Stimulated activated CD8-positive, alpha-beta memory T cell treated with anti-CD3 and anti-CD28 coated beads, Interleukin-12 subunit alpha, Interleukin-12 subunit beta, amount 100 ng/mL, for 1 hour (primary cell): ENCODE measurements at places on chromosomes 2 and 18.

- no peak for DNase-seq
These were observed 296.2 kb upstream of the NRP2 start for GRCh38 chr2:205386109-205386508.

DNA sequence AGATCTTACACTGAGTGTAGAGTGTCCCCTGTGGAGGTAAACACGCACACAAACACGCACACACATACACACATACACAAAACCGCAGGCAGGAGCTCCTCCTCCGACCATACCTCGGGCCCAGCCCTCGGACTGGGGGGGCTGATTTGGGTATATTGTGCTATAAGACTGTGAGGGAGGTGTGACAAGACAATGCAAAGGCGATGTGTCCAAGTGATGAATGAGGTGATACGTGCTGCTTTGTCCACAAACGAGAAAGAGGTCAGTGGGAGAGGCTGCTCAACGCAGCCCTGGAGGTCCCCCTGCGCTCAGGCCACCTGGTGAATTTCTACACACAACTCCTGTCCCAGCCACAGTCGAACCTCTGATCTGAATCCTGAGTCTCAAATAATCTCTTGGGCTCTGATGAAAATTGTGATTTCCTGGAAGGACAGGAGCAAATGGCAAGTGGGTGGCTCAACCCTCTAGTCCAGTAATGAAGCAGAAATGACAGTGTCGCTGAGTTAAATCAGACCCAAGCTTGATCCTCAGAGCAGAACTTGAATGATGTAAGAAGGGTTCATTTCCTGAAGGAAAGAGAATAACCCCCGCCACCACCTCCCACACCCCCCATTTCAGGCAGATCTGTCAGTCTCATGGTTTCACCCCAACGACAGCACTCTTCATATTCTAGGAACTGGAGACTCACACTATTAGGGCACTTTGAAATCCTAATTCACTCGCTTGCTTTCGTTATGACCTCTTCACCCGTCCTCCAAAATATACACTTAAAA, 48.9 kb upstream of the ASXL2 start:
- no peak for DNase-seq

DNA sequence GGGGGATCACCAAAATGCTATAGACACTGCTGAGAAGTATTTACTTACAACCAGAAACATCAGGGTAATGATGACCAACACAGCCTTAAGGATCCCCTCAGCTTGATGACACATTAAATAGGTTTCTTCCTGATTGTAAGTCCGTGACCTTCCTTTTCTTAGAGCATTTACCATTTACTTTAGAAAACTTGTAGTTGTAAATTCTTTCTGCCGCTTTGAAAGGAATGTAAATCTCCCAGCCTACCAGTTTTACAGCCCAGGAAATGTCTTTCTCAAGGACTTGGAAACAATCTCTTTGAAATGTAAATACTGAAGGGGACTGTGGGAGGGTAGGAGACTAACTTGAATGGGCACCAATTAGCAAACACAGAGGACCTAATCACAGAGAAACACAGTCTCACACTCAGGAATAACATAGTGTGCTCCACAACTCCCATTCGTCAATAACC, 278.6 kb downstream of the DSC3 start:
- DNase-seq: no peak

DNA sequence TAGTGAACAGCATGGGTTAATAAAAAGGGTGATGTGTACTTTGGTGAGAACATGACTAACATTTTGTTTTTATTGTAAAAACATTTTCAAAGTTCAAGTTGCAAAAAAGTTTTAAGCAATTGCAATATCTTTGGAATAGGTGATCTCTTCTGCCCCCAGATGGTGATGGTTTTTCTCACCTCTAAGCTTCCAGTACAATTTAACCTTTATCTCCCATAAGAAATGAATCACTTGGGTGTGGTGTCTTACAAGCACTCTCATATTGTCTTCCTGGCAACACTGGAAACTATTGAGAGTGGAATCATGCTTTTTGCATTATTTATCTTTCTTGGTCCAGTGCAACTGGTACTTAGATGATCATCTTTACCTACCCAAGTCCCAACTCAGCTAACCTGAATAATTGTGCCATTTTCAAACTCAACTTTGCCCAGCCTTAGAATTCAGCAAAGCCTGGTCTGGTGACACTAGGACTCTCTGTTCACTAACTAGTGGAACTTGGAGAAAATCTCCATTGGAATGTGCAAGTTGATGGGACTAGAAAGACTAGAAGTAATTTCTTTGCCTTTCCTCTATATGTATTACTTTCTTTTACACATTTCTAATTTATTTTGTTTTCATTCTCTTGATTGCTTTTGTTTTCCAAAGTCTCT, 964.7 kb upstream of the ZEB2 start:
- DNase-seq: no peak

DNA sequence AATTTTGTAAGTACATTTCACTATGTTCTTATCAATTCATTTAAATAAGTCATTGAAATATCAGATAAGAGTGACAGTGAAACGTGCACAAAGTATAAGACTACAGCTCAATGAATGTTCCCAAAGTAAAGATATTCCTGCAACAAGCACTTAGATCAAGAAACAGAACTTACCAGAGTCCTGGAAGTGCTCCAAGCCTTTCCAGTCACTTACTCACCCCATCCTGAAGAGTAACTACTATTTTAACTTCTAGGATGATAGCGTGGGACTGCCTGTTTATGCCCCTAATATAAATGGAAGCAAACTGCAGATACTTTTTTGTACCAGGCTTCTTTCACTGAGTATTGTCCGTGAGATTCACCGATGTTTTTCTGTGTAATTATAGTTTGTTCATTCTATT, 768.9 kb downstream of the SLC4A3 start:
- no peak for DNase-seq

DNA sequence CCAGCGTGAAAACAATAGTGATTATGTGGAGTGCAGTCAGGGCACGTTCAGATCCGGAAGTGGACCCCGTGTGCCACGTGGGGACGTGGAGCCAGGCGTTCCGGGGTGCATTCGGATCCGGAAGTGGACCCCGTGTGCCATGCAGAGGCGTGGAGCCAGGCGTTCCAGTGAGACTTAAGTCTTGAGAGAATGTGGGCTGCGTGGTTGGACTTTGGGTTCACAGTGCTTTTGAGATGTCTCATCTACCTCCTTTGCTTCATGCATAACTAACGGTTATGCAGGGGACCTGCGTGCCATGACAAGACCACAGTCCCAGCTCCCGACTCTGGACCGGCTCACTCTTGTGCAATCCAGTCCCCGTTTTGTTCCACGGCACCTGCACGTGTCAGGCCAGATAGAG, 28.8 kb downstream of the CTDP1 start:
- no peak for DNase-seq

- DNase-seq: no peak
These were observed 36.3 kb downstream of the ZNF516 start for GRCh38 chr18:76458522-76459311.

DNA sequence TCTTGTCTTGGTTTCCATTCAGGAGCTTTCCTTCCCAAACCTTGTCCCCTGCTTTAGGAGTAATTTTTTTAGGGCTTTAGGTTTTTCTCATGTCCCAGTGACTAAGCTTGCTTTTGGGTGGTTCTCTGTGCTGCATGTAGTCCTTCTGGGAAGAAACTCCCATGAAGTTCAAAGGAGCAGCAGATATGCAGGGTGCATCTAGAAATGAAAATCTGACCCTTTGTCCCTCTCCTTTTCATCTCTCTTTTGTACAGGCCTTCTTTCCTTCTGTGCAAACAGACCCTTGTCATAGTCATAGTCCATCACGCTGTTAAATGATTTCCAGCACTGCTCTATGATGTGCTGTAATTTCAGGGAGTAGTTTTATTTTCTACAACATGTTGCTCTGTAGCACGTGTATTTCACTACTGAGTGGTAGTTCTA, 20.4 kb downstream of the FMNL2 start:
- no peak for DNase-seq

DNA sequence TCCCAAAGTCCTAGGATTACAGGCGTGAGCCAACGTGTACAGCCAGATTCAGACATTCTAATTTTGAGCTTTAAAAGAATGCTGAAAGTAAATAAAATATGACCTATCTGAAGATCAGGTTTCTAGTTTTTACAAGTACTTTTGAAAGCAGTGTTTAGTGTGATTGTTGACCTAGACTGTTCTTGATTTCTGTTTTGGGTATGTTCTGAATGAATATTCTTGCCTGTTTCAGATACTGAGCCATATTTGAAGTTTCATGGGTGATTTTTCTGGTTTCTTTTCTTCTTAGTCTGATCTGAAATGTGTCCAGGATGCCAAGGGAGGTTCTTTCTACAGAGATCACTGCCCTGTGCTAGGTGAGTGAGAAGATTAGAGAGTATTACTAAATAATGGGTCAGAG, 37.2 kb downstream of the MIB1 start:
- no peak for DNase-seq

GRCh38 chr2:224894356-224894755, 147.9 kb downstream of the DOCK10 start:
- no peak for DNase-seq

GRCh38 chr18:32511147-32511546, 40.5 kb upstream of the GAREM1 start:
- no peak for DNase-seq

DNA sequence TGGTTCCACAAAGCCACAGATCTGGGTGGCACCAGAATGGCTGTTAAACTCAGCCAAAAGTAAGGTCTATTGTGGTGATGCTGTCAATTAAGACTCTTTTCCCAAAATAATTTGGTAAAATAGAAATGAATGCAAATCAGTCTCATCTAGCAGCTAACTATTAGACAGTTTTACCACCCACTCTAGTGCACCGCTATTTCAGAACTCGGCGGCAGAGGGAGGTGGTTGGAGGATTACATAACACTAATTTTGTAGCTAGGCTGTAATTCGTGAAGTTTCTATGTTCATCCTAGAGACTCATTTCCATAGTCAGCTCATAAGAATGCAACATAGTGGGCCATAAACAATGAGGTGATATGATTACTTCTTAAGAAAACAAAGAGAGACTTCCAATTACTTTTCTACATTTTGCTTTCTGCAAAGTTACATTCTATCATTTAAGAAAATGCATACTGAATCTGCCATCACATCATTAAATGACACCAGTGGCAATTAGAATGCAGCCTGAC, 413.8 kb downstream of the FBXO15 start:
- no peak for DNase-seq

GRCh38 chr18:58195278-58195765, 151.3 kb downstream of the NEDD4L start:
- DNase-seq: no peak

DNA sequence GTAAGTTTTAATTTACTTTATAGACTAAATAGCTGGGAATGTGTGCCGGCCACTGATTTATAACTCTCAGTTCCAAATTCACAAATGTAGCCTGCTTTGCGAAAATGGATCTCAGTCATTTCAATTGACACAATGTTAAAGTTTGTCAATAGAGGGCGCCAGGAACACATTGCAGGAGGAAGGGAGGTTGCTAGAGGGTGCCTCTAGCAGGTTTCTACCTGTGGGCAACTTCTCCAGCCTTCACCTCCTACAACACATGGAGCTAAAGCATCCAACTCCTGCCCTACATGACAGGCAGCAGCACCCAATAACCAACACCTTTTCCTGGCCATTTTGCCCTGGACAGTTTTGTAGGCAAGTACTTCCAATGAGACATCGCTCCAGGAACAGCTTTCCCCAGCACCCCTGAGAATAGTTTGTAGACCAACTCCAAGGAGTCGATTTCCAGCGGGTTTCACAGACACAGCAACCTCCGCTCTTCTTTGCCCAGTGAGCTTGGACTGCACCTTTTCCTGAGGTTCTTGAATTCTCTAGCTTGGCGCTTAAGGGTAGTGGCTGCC, 784.8 kb upstream of the CDH2 start:
- no peak for DNase-seq

GRCh38 chr2:165462443-165462842, 7.1 kb upstream of the CSRNP3 start:
- DNase-seq: no peak

DNA sequence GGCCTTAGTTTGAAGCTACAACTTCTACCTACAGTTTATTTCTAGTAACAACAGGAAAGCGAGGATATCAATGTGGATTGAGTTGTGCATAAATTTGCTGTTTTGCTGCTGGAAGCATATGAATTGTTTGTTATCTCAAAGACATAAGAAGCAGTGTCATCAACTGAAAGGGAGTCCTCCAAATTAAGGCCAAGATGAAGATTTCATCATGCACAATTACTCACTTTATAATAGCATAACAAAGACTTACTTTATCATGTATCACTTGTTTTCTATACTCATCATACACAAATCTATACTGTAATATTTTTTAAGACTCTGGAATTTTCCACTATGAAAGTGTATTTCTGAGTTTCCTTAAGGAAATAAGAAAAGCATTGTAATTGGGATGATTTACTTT, 136.1 kb upstream of the FANCL start:
- no peak for DNase-seq

GRCh38 chr2:203909261-203909967, 27.1 kb upstream of the ICOS start:
- DNase-seq: no peak

- no peak for DNase-seq
These were observed 74.2 kb downstream of the LYPD6B start for GRCh38 chr2:149112713-149113112.

- DNase-seq: no peak
These were observed 2.7 kb downstream of the COLEC11 start for GRCh38 chr2:3597567-3597966.

DNA sequence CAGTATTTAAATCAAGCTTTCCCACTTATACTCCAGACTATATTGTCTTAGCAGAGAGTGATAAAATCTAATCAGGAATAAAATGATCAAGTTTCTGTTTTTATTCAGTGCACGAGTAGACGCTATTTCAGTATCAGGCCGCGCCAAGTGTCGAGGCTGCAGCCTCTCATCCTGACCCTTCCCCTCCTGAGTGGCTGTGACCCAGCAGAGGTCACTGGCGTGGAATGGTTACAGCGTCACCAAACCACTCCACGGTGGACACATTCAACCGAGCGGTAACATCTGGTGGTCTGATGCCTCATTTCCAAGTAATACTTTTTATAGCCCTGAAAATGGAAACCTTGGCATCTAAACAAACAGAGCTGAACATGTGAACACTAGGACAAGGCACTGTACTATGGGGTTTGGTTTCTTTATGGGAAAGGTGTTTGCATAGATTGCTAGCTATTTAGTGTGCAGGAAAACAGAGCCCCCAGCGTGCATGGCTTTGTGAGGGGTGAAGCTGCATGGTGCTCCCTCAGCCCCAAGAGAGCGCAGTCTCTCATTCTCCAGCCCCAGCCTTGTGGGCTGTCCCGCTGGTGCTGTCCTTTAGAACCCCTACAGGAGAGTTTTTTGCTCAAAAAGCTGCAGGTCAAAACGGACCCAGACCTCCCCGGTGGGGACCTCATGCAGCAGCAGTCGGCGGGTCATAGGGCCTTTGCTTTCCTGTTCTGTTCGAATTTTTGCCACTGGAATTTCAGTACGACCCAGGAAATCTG, 28.4 kb downstream of the FAM228A start:
- DNase-seq: no peak

GRCh38 chr2:151809073-151809383, 19.2 kb downstream of the ARL5A start:
- DNase-seq: no peak

DNA sequence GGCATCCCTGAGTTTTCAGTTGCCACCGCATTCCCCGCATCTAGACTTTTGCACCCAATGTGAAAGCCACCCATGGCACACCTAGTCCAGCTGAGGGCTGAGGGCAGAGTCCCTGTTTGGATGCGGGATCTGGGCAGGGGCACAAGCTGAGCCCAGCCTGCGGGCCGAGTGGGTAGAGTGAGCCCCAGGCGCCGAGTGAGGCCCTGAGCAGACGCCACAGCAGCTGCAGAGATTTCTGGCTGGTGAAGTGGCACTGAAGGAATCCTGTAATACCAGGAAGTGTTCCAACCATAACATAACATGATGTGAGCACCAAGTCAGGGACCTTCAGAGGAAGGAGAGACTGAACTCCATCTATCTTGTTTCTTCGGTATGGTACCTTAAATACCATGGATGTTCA, 27.7 kb upstream of the FRZB start:
- no peak for DNase-seq

GRCh38 chr2:133193544-133194361, 374.5 kb downstream of the NCKAP5 start:
- no peak for DNase-seq
